ENCODE measurements at places on chromosomes 1 and 21.

GRCh38 chr1:58650141-58650540 is 49.7 kb downstream of the MYSM1 start:
- no peak for DNase-seq

DNA sequence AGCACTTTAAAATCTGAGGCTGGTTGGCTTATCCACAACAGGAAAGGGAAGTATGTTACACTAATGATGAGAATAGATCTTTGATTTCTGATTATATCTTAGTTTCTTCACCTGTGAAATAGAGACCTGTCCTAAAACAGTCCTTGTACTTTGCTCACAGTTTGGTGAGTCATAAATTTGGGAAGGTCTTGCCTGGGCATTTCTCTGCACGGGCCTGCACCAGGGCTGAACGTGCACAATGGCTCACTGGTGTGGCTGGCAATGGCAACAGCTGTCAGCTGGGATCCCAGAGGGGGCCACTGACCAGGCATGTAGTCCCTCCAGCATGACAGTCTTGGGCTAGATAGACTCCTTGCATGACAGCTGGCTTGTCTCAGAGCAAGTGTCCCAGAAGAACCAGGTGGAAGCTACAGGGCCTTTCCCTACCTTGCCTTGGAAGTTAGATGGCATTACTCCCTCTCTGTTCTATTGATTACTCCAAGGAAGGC is 367.4 kb downstream of the DISC1 start:
- DNase-seq, result no peak

GRCh38 chr1:62437273-62437940 is 558 bp downstream of the USP1 start:
- peak; percentile 51 for DNase-seq

DNA sequence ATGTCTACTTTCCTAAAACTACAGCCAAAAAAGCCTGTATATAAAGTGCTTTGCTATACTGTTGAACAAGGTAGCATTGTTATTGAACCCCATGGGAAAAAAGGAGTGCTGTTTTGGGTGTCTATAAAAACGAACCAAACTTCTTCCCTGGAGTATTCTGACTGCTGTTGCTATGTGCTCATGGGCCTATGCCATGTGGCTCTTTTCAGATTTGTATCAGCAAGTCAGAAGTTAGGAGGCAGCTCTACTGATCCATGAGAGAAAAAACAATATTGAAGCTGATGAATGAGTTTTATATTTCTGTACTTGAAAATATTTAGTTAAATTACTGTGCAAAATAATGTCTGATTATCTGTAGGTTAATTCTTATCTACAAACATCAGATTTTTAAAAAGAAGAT is 66.5 kb downstream of the ADGRL2 start:
- DNase-seq, result no peak

GRCh38 chr1:234212764-234213657 is 160.2 kb upstream of the COA6 start:
- DNase-seq, result peak; percentile 73

DNA sequence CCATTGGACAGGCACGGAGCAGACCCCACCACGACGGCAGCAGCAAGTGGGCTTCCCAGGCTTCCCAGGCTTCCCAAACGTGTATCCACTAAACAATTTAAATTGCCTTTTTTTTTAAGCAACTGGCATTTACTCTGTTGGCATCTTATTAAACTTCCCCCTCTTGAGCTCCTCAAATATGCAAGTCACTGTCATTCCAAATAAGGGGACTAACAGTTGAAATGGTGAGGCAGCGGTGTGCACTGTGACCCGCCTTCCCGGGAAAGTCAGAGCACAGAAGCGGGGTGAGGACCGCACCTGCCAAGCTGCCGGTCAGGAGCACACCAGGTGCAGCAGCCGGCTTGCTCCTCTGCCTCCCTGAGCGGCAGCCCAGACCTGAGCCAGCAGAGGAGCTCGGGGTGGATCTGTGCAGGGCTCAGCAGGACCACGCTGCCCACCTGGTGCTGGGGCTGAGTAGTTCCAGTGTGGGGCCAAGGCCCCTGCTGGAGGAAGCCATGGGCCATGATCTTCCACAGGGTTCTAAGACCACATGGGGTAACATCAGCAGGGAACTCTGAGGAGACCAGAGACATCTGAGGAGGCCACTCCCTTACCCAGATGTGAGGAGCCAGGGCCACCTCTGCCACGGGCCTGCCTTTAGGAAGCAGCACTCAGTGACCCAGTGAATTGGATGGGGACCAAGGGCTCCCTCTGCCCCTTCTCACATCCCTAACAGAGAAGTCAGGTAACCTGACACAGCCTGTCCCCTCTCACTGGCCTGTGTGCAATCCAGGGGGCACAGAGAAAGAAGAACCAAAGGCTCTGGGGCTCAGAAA is 245.4 kb downstream of the NPHP4 start:
- DNase-seq, result no peak

DNA sequence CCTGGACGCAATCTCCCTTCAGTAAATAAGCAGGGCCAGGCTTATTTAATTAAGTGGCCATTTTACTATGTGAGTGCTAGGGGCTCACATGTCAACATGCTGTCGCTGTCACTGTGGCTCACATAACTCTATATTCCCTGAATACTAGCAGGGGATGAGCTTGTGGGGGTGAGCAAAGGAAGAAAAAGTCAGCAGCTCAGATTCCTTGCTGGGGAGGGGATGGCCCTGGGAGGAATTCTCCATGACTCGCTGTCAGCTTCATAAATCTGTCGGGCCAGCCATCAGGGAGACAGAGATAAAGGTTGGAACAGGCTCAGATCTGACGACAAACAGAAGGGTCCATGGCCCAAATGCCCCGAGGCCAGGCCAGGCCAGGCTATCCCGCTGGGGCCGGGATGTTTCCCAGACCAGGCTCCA is 26.0 kb upstream of the PLEKHG5 start:
- DNase-seq, result no peak

- peak; percentile 26 for DNase-seq
Measured at GRCh38 chr1:86515597-86515996, 31.3 kb upstream of the CLCA4 start.

GRCh38 chr1:29836651-29837646 is 600.6 kb downstream of the PTPRU start:
- DNase-seq, result no peak

- peak; percentile 41 for DNase-seq
Measured at GRCh38 chr1:77762072-77762476, 2.4 kb upstream of the USP33 start.

DNA sequence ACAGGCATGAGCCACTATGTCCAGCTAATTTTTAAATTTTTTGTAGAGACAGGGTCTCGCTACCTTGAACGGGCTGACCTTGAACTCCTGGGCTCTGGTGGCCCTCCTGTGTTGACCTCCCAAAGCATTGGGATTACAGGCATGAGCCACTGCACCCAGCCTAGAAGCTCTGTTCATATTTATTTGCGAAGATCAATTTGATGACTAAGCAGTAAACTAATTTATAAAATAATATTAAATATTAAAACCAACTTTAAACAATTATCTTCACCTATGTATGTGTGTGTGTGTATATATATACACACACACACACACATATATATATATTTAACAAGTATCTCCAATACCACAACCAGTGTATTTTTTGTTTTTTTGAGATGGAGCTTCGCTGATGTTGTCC is 4.4 kb downstream of the NADK start:
- DNase-seq, result no peak

DNA sequence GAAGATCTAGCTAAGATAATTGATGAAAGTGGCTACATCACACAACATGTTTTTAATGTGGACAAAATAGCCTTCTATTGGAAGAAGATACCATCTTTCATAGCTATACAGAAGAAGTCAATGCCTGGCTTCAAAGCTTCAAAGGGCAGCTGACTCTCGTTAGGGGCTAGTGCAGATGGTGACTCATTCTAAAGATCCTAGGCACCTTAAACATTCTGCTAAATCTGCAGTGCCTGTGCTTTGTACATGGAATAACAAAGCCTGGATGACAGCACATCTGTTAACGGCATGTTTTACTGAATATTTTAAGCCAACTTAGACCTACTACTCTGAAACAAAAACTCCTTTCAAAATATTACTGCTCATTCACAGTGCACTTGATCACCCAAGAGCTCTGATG is 65.6 kb upstream of the USP24 start:
- DNase-seq, result no peak

- DNase-seq, result no peak
Measured at GRCh38 chr1:37286881-37287280, 187.5 kb upstream of the ZC3H12A start.

DNA sequence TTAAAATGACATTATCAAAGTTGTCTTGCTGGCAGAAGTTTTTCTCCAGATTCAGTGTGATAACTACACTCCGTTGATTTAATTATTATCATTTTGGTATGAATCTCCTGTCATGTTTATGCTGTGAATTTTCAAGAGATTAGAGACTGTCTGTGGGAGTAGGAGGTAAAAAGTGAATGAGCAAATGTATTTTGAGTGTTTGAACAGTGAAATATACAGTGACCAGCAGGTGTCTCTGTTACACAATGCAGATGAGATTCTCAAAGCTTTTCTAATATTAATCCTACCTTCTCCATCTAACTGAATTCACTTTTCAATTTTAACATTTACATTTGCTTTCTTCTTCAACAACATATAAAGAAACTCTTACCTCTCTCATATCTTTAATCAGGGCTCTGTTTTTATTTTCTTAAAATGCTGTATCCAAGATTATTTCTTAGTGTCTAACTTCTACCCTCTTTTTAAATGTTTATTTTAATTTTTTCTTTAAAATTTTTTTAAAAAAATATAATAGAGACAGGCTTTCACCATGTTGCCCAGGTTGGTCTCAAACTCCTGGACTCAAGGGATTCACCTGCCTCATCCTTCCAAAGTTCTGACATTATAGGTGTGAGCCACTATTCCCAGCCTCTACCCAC is 20.9 kb upstream of the HSPA13 start:
- DNase-seq, result peak; percentile 56

DNA sequence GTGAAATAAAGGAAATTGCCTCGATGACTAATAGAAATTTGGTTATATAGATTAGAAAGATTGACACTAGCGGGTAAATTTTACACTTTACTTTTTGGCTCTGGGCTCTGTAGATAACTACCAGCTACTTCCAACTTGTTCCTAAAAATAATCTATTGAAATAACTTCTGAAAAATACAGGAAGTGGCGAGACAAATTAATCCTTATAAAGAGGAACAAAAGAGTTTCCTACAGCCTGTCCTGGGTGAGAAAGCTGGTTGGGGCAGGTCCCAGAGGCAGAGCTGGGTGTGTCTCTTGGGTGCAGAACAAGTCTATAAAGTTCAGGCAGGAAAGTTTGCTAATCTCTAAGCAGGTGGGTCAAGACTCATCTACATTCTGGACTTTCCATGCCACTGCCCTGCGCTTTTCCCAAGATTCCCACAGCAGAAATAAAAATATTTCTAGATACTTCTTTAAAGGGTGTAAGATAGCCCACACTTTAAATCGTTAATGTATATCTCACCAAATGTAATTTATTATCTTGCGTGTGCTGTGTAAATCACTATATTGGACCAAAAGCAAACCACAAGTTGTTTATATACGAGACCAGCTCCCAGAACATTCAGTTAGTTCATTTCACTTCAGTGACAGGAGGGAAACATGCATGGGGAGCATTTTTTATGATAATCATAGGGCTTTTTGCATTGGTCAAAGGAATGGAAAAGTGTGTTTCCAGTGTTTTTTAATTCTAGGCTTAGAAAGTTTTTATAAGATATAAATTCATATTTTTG is 70.1 kb upstream of the NRIP1 start:
- DNase-seq, result peak; percentile 1

DNA sequence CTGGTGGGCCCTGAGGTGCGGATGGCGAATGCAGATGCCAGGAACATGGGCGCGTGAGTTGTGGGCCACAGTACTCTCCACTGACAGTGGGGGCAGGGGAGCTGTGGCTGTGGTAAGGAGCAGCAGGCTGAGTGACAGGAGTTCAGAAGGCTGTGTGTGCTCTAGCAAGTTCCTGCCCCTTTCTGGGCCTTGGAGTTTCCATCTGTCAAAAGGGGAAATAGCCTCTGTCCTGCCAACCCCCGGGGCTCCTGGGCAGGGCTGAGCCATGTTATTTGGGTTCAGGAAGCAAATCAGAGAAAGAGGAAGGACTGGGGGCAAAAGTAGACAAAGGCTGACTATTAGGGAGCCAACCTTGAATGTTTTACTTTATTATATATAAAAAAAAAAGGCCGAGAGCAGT is 19.5 kb upstream of the MFN2 start:
- DNase-seq, result peak; percentile 54

DNA sequence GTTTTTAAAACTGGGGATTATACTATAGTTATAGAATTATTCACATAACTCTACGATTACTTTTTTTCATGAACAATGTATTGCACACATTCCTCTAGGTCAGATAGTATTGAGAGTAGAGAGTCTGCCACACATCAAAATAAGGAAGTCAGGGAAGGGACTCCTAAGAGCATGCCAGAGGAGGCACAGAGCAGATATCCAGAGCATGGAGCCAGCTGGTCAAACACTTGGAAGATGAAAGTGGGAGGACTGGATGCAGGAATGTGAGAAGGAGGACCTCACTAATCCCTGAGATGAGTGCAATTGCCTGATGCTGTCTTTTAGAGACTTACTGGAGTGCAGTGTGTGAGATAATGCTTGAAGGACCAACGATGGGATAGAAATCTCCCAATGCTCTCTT is 9.6 kb upstream of the RFX5 start:
- DNase-seq, result no peak

- no peak for DNase-seq
Measured at GRCh38 chr1:27349784-27350662, 8.2 kb downstream of the SYTL1 start.

DNA sequence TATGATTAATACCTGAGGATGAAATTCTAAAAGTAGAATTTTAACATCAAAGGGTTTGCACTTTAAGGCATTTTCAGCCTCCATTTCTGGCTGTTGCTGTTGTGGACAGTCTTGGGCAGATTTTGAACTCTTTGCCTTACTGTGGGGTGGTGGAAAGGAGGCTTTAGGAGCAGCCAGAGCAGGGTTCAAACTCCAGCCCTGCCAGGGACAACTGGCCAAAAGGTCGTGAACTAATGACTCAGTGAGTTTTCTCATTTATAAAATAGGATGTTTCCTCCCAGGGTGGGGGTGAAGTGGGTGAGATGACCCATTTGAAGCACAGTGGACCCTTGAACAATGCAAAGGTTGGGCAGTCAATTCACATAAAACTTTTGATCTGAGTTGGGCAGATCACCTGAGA is 36.7 kb downstream of the MAPKAPK2 start:
- no peak for DNase-seq

GRCh38 chr1:192522673-192523072 is 52.9 kb upstream of the RGS1 start:
- no peak for DNase-seq
